ENCODE measurements at places on chromosomes 1 and 21.

DNA sequence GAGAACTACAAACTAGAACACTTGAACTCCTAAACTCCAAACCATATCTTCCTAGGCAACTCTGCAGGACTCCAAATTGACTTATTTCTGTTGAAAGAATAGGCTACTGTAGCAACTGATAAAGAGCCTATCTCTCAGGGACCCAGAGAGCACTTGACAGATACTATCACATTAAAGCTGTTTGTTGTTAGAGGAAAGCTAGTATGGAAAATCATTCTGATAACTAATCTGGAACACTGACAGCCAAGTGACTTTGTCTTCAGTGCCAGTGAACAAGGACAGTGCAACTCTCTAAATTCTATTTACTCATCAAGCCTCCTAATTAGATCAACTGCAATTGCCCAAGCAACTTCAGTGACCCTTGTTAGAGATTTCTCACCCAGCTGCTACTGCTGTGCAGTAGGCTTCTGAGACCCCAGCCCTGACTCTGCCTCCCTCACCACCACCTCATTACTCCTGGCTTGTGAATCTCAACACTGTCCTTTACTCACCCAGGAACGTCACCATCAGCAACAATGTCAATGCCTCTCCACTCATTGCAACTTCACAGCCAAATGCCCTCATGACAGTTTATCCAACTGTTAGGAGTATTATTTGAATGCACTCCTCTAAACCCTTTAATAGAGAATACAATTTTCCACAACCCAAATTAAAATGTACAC is 7.4 kb upstream of the RGS13 start:
- no peak for DNase-seq

DNA sequence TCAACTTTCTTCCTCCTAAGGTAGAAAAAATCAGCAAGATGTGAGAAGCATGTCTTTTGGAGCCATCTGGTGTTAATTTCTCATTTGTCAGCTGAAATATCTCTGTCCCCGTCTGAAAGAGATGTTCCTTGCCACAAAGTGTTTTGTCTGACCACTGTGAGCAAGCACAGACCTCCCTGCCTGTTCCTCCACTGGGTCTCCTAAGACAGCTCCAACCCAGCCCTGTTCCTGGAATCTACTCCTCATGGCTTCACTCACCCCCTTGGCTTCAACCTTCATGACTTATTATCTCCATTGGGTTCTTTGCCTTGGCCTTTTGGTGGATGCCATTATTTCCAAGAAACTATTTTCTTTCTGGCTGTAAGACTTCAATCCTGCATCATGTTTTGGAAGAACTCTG is 65.7 kb upstream of the CACHD1 start:
- DNase-seq = no peak

GRCh38 chr1:239575113-239575512 is 188.7 kb downstream of the CHRM3 start:
- DNase-seq = no peak

DNA sequence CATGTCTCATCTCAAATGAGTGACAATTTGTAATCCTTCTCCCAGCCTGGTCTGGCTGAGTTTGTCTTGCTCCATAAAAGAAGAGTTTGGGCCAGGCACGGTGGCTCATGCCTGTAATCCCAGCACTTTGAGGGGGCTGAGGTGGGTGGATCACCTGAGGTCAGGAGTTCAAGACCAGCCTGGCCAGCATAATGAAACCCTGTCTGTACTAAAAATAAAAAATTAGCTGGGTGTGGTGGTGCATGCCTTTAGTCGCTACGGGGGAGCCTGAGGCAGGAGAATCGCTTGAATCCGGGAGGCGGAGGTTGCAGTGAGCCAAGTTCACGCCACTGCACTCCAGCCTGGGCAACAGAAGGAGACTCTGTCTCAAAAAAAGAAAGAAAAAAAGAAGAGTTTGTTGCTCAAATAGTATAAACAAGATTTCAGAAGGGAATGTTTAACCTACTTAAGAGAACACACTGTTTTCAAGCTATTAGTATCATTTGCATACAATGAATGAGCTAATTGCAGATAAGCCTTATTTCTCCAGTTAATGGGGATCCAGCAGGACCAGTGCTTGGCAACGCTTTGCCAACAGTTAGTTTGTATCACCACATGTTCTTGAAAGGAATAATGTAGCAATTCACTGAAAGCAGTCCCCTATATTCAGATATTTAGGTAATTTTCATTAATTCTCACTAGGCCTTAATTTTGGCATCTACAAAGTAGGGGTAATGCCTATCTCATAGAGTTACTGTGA is 15.9 kb downstream of the KLHDC7A start:
- DNase-seq = no peak

DNA sequence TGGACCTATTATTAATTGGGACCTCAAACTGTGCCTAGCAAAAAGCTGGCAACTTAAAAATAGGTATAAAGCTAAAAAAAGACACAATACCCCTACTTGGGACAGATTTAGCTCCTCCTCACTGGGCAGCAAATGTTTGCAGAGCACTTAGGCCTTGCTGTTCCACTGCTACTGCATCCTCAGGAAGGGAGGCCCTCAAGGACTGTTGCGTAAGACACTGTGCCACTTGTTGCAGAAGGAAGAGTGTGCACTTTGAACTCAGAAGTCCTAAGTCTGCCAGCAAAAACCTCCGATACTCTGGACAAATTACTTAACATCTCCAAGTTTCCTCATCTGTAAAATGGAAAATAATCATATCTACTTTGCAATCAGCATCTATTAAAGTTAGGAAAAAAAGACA is 322.9 kb downstream of the BARHL2 start:
- no peak for DNase-seq

GRCh38 chr1:210942513-210942912 is 191.4 kb downstream of the KCNH1 start:
- DNase-seq = no peak

DNA sequence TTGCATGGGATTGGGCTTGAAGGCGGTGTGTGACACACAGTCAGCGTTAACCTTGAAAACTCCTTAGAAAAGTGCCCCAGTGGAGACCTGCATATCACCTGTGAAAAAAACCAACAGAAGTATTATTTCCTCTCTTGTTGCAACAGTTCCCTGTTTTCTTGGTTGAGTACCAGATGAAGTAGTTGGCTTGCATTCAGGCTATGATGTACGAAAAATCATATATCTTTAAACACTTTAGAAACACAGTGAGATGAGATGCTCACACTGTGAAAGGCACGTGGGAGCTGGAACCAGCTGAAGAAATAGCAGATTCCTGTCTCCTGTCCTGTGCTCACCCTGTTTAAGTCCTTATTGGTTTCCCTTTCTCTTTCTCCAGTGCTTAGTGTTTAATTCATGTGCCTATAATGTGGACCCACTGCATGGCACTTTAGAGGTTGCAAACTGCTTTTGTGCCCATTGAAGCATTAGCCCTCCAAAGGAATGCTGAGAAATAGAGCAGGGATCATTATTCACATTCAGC is 2.8 kb downstream of the CAMK1G start:
- DNase-seq = no peak

DNA sequence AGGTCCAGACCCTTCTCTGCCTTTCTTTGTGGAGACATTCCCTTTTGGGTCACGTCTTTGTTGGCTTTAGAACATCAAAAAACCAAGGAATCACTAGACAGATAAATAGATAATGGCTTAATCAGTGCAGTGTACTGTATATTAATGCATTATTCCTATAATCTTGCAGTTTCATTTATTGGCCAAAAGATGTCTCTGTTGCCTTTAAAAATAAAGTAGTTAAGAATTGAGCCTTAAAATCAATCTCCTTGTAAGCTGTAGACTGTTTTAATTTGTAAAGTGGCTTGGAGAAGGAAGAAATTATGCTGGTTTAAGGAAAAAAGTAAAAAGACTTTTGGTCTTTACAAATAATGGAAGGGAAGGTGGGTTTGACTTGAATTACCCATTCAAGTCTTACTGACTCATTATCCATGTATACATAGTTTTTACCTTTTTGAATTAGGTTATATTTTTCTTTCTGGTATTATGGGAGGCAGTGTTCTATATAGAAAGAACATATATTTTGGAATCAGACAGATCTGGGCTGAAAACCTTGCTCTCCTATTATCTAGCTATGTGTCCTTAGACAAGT is 84.6 kb downstream of the VPS13D start:
- DNase-seq = no peak

Measured in Ammon's horn (tissue), 1 donor.